ENCODE measurements at places on chromosomes 6 and 20.

GRCh38 chr6:129015721-129016120 lies 132.8 kb downstream of the LAMA2 start:
- DNase-seq: no peak

DNA sequence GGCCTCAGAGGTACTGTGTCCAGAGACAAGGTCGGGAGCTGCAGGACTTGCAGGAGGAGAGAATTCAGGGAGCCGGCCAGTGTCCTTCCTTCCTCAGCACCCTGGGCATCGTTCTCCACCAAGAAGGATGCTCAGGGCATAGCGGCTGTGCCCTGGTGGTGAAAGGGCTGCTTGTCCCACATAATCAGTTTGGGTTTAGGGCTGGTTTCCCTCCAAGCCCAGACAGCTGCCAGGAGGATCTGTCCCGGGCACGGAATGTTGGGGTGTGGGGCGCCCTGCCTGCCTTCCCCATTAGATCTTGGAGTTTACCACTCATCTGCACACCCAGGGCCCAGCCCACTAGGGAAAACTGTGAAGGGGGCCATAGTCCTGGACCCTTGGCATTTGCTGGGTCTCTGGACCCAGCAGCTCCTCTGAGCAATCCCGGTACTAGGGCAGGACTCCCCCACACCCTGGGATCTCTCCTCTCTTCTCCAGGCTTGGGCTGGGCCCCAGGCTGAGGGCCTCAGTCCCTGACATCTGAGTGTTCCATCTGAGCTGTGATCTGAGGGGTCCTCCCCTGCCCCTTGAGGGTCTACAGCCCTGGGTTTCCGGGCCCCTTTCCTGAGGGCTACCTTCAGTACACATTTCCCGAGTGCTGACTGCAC lies 18.6 kb upstream of the SPDEF start:
- DNase-seq: no peak

- DNase-seq: no peak
These were observed 138.5 kb downstream of the UST start for GRCh38 chr6:148885136-148885865.

GRCh38 chr20:44448753-44449546 lies 26.7 kb upstream of the TTPAL start:
- DNase-seq: no peak

- DNase-seq: no peak
These were observed 15.8 kb downstream of the IL22RA2 start for GRCh38 chr6:137157601-137158000.

- DNase-seq: peak; percentile 88
These were observed 80.0 kb upstream of the EYA2 start for GRCh38 chr20:46814366-46815232.

DNA sequence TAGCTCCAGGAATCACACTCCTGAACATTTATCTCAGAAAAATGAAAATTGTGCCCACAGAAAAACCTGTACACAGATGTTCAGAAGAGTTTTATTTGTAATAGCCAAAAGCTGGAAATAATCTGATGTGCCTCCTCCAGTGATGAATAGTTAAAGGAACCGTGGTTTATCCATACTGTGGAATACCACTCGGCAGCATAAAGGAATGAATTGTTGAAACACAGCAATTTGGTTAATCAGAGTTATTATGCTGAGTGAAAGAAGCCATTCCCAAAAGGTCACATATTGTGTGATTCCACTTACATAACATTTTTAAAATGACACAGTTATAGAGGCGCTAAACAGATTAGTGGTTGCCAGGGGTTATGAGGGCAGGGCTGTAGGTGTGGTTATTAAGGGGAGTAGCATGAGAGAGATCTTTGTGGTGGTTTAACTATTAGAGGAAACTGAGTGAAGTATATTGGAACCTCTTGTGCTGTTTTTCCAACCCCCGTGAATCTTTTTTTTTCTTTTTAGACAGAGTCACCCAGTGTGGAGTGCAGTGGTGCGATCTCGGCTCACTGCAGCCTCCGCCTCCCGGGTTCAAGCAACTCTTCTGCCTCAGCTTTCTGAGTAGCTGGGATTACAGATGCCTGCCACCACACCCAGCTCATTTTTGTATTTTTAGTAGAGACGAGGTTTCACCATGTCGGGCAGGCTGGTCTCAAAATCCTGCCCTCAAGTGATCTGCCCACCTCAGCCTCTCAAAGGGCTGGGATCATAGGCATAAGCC lies 26.2 kb downstream of the PSMF1 start:
- DNase-seq: no peak

DNA sequence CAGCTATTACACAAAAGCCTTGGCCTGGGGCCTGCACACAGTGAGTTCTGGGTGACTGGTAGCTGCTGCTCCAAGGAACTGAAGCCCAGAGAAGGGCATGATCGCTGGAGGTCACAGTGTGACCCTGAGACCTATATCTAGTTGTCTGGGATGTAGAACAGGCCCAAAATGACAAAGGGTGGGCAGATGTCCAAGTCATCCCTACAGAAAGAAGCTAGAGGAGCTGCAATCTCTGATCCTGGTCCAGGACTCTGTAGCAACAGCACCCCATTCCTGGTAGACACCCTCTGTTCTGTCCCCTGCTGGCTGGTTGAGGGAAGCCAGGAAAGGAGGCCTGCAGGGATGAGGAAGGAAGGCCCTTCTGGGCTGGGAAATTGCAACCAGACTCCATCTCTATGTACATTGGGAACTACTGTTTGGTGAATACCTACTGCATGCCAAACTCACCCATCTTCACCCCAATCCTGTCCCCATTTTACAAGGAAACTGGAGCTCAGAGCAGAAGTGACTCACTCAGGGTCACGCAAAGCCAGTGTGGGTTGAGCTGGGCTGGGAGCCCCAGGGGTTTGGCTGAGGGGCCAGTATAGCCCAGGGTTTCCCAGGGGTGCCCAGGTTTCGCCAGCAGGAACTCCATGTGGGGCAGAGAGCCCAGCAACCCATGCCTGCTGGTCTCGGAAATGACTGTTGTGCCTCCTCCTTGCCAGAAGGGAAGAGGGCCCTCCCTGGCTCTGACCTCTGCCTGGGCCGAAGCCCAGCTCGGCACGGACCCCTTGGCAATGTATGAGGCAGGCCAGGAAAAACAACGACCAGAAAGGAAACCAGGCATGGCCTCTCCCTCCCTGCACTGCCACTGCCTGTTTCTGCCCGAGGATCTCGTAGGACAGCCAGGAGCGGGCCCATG lies 44.9 kb upstream of the TLDC2 start:
- no peak for DNase-seq

DNA sequence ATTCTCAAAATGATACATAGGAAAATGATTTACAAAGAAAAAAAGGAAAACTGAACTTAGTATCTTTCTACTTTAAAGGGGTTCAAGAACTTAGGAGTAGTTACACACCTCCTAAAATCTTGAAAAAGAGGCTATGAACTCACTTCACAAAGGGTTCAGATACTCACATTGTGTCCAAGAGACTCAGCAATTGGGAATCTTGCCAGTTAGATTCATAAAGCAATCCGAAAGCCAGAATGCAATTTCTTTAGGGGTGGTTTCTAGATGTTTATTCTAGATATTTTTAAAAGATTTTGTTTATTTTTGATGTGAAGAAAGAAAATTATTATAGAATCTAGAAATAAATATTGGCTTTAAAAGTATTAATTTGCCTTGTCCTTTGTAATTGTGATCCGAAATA lies 1.7 kb upstream of the MYB start:
- DNase-seq: no peak

DNA sequence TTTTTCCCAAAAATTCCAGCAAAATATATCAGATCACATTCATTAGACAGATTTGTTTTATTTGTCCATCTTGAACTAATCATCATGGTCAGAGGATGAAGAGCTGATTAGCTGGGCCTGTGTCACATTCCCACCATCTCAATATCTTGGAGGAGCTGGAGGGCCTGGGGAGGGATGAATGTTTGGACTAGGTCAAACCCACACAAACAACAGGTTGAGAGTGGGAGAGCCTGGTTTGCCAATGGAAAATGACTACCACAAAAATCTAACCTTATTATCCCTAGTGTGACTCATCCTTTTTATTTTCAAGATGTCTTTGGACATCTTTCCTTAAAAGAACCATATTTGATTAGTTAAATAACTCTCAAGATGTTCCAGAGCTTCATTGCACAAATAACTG lies 242.4 kb downstream of the OGFRL1 start:
- DNase-seq: no peak

GRCh38 chr6:75347898-75348610 lies 63.5 kb upstream of the TMEM30A start:
- DNase-seq: no peak

GRCh38 chr6:142302421-142303175 lies 791 bp downstream of the ADGRG6 start:
- DNase-seq: peak; percentile 49

- DNase-seq: peak; percentile 98
These were observed 34.2 kb downstream of the NHSL1 start for GRCh38 chr6:138465007-138465645.

GRCh38 chr6:115677198-115677597 lies 383.5 kb downstream of the FRK start:
- no peak for DNase-seq

DNA sequence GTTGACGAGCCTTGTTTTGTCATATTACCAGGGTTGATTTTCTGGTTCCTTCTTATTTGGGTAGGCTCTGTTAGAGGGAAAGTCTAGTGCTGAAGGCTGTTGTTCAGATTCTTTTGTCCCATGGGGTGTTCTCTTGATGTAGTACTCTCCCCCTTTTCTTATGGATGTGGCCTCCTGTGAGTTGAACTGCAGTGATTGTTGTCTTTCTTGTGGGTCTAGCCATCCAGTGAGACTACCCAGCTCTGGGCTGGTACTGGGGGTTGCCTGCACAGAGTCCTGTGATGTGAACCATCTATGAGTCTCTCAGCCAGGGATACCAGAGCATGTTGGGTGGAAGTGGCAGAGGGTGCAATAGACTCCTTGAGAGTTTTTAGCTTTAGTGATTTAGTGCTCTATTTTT lies 680.6 kb downstream of the RFPL4B start:
- no peak for DNase-seq

- DNase-seq: no peak
These were observed 17.6 kb downstream of the ZHX3 start for GRCh38 chr20:41299899-41300298.

DNA sequence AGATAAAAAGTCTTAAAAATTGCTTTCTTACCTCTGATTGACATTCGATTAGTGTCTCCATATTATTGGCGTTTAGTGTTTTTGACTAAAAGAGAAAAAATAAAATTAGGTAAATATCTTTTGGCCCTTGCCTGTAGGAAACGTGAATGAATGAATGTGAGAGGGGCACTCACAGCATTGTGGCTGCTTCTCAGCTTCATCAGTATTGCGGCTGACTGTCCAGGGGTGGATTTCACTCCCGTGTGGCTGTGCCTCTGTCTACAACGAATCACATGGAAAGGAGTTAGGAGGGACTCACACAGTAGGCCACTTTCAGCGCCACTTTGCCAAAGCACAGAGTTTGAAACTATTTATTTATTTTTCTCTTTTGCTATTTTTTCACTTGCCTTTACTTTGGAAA lies 844 bp downstream of the TAGAP start:
- no peak for DNase-seq
